A549 treated with Mapracorat at 1 μM for 4 hours (cell line): ENCODE measurements at places on chromosomes 2 and 18. TPM values are rescaled to one million over a fixed set of nuclear protein-coding genes. Genes with fewer than 3 reads are reported as not detected.

Gene COLEC11
- total RNA-seq = 0.39 to 0.73 TPM (median 0.54 TPM) in 5 replicates

Gene ABHD1
- total RNA-seq = 0.77 to 2.1 TPM (median 1.5 TPM) in 5 replicates

Gene DLGAP1
- 0.03 TPM in 1 of 5 replicates, not detected in the others for total RNA-seq

Gene RAX
- total RNA-seq = not detected in 5 replicates

Gene KLHL41
- 0.10 to 0.50 TPM (median 0.20 TPM) in 5 replicates for total RNA-seq

Gene ANKRD29
- total RNA-seq = 13.8 to 20.9 TPM (median 19.3 TPM) in 5 replicates

Gene HOXD3
- total RNA-seq = 0.20 to 0.30 TPM in 2 of 5 replicates, not detected in the others

Gene ARMC9
- total RNA-seq = 13.8 to 16.1 TPM (median 14.5 TPM) in 5 replicates

Gene RAD51AP2
- not detected in 5 replicates for total RNA-seq

Gene CD8A
- total RNA-seq = 0.30 to 0.60 TPM (median 0.40 TPM) in 5 replicates

Gene RGPD3
- total RNA-seq = 0.14 to 0.26 TPM (median 0.16 TPM) in 5 replicates

Gene SCN7A
- not detected in 5 replicates for total RNA-seq

Gene COMMD1
- 40.6 to 48.3 TPM (median 46.4 TPM) in 5 replicates for total RNA-seq

Gene SCN2A
- not detected in 5 replicates for total RNA-seq

Gene SLC9A2
- total RNA-seq = 2.5 to 2.9 TPM (median 2.8 TPM) in 5 replicates

Gene ANKRD23
- total RNA-seq = 1.3 to 2.5 TPM (median 1.9 TPM) in 5 replicates

Gene LAMA3
- 43.8 to 64.9 TPM (median 60.1 TPM) in 5 replicates for total RNA-seq

Gene MAP3K19
- not detected in 5 replicates for total RNA-seq

Gene TMEM185B
- 41.7 to 48.9 TPM (median 47.7 TPM) in 5 replicates for total RNA-seq

Gene TUBA3E
- total RNA-seq = 2.4 to 3.8 TPM (median 3.3 TPM) in 5 replicates

Gene REEP1
- 0.88 to 1.3 TPM (median 1.2 TPM) in 5 replicates for total RNA-seq

Gene GAL3ST2
- total RNA-seq = 0.15 to 0.42 TPM (median 0.25 TPM) in 5 replicates

Gene SERPINB2
- not detected in 5 replicates for total RNA-seq

Gene SAP130
- 10.8 to 12.0 TPM (median 11.6 TPM) in 5 replicates for total RNA-seq

Gene SF3B1
- total RNA-seq = 109 to 150 TPM (median 130 TPM) in 5 replicates

Gene KCNK3
- 0.43 to 0.94 TPM (median 0.79 TPM) in 5 replicates for total RNA-seq

Gene ZSWIM2
- total RNA-seq = not detected in 5 replicates

Gene KCNJ13
- not detected in 5 replicates for total RNA-seq

Gene GALNT5
- total RNA-seq = 2.0 to 2.2 TPM (median 2.1 TPM) in 5 replicates

Gene CLEC4F
- total RNA-seq = not detected in 5 replicates

Gene ACTG2
- total RNA-seq = 0.18 to 0.56 TPM (median 0.29 TPM) in 5 replicates
